ENCODE measurements at places on chromosomes 6 and 20.

DNA sequence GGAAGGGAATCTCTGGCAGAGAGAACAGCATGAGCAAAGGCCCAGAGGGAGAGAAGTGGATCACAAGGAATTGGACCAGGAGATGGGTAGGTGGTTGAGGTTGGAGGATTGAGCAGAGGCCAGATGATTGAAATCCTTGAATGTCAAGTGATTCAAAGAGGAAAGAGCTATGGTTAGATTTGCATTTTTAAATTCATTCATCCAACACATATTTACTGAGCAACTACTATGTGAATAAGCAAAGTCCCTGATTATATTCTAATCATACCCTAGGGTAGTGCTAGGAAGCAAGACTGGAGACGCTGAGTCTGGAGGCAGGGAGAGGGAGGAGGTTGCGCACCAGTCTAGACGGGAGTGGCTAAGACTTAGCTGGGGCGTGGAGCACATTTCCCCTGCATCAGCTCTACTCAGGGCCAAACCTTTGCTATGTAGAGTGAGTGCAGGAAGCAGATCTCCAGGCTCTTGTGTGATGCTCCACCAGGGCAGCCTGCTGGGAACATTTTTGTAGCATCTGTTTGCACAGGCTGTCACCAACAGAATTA is 40.2 kb downstream of the EYA2 start:
- DNase-seq: no peak

DNA sequence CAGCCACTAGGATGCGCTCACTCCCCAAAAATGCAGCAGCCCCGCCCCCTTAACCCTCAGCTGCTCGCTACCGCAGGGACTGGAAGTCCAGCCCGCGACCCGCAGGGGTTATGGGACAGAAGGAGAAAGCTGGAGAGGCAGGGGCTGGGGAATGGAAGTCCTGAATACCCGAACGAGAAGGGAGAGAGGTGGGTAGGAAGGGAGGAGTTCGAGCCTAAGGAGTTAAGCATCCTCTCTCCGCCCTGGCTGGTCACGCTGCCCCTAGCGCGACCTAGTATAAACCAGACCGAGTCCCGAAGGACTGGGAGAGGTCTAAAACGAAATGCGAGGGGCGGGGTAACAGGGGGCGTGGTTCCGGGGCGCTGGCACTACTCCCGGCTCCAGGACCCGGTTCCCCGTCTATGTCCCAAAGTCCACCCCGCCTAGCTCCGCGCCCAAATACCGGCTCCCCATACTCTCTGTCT is 448 bp upstream of the DDAH2 start:
- DNase-seq: peak; percentile 60

DNA sequence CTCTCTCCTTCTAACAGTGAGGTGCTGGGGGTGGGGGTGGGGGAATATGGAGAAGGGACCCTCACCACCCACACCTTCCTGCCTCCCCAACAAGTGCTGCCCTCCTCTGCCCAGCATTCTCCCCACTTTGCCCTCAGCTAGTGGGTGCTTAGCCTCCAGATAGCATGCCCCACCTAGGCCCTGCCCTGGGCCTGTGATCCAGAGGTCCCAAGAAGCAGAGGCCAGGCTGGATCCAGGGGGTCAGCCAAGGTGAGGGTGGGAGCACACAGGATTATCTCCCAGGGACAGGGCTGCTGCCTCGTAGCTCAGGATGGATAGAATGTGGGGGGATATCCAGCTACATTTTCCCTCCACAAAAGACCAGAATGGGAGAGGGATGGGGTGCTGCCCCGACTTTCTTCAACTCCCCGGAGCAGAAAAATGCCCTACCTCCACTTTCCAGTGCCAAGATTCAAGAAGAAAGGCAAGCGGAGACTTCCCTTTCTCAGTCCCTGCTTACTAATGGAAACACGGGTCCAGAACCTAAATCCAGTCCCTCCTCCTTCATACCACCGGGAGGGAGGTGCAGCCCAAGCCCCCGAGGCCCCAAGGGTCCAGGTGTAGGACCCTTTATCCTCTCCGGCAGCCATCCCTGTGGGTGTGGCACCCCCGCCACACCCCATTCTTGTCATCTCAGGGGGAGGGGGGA is 987 bp downstream of the ADISSP start:
- no peak for DNase-seq

GRCh38 chr20:53662595-53662994 is 69.0 kb upstream of the ZNF217 start:
- no peak for DNase-seq

DNA sequence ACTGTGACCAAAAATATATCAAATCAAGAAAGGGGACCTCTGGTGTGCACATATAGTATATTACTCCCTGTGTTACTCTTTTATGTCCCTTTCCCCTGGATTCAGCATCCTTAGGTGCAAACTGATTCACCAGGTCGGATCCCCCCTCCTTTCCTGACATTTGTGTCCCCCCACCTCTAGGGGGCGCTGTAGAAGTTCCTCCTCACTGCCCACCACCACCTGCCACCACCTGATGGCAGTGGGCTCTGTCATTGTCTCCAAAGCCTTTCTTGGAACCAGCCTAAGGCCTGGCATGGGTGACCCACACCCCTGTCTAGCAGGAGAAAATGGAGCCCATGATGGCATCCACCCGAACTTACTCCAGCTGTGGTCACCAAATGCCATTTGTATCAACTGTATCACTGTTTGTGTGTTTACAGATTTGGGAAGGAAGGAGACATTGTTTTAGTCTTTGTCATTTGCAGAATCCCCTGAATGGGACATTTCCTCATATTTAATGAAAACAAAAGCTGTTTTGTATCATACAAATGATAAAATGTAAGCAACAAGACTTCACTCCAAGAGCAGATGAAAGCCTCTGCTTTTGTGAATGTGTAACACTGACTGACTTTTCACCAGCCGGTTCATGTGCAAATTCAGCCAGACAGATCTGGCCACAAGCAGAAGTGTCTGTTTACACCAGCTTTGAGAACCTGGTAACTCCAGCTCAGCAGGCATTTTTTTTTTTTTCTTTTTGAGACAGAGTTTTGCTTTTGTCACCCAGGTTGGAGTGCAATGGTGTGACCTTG is 66.2 kb downstream of the ARMC2 start:
- DNase-seq: no peak

GRCh38 chr6:116286773-116287358 is 7.1 kb upstream of the TSPYL1 start:
- DNase-seq: no peak

DNA sequence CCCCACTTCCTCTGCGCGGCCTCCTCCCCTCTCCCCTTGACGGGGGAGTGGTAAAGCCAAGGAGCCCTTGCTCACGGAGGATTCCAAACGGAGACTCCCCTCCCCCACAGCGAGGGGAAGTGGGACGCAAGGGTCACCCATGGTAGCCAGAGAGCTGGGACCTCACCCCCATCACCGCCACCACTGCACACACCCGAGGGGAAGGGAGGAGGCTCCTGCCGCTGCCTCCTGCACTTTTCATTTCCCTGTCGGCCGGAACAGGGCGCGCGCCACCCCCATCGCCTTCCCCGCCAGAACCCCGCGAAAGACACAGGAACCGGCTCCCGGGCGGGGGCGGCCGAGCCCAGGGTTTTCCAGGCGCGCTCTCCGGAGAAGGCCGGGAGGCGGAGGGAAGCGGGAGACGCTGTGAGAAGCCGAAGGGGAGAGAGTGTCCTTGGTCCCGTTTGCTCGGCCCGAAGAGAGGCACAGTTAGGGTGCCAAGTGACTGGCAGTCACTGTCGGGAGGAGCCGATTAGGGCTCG is 789 bp downstream of the CCND3 start:
- no peak for DNase-seq

- DNase-seq: no peak
These were observed 23.2 kb downstream of the HLA-DPA1 start for GRCh38 chr6:33050014-33050810.

DNA sequence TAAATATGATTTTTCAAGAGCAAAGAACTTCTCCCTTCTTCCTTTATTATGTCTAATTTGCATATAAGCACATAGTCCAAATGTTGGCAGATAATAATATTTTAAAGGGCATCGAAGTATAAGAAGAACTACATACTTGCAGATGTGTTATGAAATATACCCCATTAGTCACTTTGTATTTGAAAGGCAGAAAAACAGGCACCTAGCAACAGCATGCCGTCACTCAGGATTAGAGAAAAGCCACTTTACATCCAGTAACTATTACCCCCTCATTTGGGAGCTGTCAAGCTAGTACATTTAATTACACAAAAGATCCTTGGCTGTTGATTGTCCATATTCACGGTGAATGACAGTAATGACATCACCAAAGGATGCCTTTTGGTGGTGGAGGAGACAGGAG is 99.3 kb upstream of the ARMC2 start:
- DNase-seq: no peak

GRCh38 chr6:5204376-5204775 is 56.4 kb downstream of the LYRM4 start:
- DNase-seq: no peak

DNA sequence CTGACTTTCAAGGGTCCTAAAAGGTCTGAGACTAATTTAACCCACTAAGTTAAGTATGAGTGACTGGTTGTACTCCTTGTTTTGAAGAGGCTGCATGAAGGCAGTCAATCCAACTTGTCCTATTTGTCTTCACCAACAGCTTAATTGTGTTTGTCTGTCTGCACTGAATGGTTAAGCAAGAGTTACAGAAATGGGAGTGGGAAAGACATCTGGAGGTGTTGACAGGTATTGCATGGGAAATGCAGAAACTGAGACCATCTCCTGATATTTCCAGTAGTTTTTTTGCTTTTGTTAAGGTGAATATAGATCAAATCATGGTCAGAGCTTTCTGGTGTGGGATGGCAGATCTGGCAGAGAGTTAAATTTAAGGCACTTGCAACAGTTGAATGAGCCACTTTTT is 6.5 kb downstream of the FUT9 start:
- no peak for DNase-seq

- DNase-seq: no peak
These were observed 40.5 kb upstream of the BHLHE23 start for GRCh38 chr20:63047267-63047666.

DNA sequence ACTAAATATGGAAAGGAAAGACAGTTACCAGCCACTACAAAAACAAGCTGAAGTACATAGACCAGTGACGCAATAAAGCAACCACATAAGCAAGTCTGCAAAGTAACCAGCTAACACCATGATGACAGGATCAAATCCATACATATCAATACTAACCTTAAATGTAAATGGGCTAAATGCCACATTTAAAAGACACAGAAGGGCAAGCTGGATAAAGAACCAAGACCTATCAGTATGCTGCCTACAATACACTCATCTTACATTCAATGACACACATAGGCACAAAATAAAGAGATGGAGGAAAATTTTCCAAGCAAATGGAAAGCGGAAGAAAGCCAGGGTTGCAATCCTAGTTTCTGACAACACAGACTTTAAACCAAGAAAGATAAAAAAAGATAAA is 24.1 kb downstream of the HLA-C start:
- DNase-seq: no peak

- DNase-seq: no peak
These were observed 534 bp upstream of the EFCAB8 start for GRCh38 chr20:32858189-32858588.

DNA sequence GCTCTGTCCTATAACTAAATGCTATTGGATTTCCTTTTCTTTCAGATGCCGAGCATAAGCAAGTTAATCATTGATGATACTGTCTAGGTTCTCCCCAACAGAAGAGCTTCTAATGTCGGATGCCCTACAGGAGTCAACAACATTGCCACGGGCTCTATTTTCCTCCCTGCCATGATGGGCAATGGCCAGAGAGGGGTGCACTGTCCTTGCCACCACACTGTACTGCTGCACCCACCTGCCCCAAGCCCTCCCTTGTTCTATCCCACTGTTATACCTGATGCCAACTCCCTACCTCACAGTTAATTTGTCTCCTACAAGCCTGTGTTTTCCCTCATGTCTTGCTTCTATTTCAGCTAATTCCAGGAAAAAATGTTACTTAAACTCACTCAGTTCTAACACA is 773.6 kb upstream of the CHD6 start:
- DNase-seq: no peak

DNA sequence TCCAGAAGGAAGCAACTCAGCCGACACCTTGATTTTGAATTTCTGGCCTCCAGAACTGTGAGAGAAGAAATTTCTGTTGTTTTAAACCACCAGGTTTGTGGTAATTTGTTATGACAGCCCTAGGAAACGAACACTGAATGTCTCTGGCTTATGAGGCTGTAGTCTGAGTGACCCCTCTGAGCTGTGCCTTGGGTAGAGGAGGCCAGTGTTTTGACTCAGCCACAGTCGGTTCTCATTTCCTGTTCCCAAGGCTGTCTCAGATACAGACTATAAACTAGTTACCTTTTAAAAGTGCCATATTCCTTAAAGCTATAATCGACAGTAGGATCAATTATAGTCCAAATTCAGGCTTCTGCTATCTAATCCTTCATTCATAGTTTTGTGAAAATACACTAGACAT is 391.2 kb upstream of the MAP3K7 start:
- no peak for DNase-seq

GRCh38 chr6:117506180-117506835 is 23.8 kb downstream of the DCBLD1 start:
- DNase-seq: no peak

DNA sequence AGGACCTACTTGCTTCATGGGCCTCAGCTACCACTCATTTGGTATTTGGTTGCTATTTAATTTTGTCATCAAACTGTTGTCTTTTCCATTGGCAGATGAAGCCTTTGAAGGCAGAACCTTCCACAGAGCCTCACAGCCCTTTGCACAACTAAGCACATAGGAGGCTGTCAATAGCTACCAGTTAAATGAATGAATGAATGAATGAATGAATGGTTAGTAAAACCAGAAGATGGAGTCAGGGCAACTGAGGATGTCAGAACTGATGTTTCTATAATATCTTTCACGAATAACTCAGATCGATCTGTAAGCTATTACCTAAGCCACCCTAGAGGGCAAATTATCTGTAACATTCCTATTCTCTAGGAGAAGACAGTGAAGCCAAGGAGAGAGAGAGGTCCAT is 19.1 kb downstream of the BNIP5 start:
- DNase-seq: no peak

DNA sequence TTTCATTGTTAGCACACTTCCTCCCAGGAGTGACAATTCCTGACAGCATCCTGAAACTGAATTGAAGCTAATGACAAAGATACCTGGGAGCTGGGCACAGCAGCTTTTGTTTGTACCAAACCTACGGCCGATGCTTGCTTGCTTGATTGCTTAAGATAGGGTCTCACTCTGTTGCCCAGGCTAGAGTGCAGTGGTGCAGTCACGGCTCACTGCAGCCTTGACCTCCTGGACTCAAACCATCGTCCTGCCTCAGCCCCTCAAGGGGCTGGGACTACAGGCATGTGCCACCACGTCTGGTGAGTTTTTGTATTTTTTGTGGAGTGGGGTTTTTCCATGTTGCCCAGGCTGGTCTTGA is 84.7 kb upstream of the SCP2D1 start:
- no peak for DNase-seq

- no peak for DNase-seq
These were observed 1.2 kb downstream of the TRAF3IP2 start for GRCh38 chr6:111604259-111605099.

DNA sequence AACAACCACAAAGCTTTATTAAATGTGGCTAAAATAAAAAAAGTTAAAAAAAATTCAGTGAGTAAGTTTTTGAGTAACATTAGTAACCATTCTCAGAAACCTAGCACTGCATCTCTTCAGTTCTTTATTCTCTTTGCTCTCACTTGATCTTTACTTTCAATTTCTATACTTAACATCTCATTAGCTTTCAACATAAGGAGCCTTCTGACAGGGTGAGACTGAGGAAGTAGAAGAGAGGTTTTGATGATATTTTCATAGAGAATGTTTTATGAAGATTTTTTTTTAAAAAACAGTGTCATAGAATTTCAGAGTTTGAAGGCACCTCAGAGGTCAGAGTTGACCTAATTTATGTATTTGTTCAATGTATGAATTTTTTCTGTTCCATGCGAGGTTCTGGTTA is 60.8 kb downstream of the FAM83B start:
- no peak for DNase-seq

All from activated T-helper 1 cell treated with anti-CD3 and anti-CD28 coated beads, Interleukin-2, amount 50 U/mL, for 16 hours (primary cell).